ENCODE measurements at places on chromosomes 12 and 14. TPM values are rescaled to one million over a fixed set of nuclear protein-coding genes. Genes with fewer than 3 reads are reported as not detected.

Gene GZMH
- total RNA-seq: 125 TPM

Gene KRT82
- not detected for total RNA-seq

Gene SPIC
- not detected for total RNA-seq

Gene SOAT2
- total RNA-seq: 1.00 TPM

Gene CAPRIN2
- total RNA-seq: 8.8 TPM

Gene ANO4
- not detected for total RNA-seq

Gene LUM
- not detected for total RNA-seq

Gene FBRSL1
- total RNA-seq: 62.1 TPM

Gene ARHGDIB
- 511 TPM for total RNA-seq

Gene SLC5A8
- not detected for total RNA-seq

Gene SLC2A14
- total RNA-seq: 0.15 TPM

Gene GLIPR1
- total RNA-seq: 22.2 TPM

Gene KRT77
- not detected for total RNA-seq

Gene IRAK3
- total RNA-seq: 0.13 TPM

Gene ZNF605
- 5.6 TPM for total RNA-seq

Gene PPP4R3A
- 159 TPM for total RNA-seq

Gene CPNE6
- not detected for total RNA-seq

Gene LPAR5
- 10.6 TPM for total RNA-seq

Gene KCNK10
- total RNA-seq: not detected

Gene PIWIL1
- not detected for total RNA-seq

Gene TMEM132C
- total RNA-seq: not detected

Gene MEG3
- not detected for total RNA-seq

Gene AGAP2
- total RNA-seq: 31.7 TPM

Gene RITA1
- total RNA-seq: 22.5 TPM

Gene PIANP
- 0.79 TPM for total RNA-seq

Gene RNF212B
- total RNA-seq: not detected

Gene SELPLG
- 37.0 TPM for total RNA-seq

Gene AMIGO2
- 16.6 TPM for total RNA-seq

Gene ATP6V1D
- 35.4 TPM for total RNA-seq

Gene HSPA2
- 1.9 TPM for total RNA-seq

Gene KLRD1
- 65.4 TPM for total RNA-seq

Gene TTC9
- 5.8 TPM for total RNA-seq

Gene P2RX4
- 39.2 TPM for total RNA-seq
